Epithelial cell of umbilical artery (primary cell): ENCODE measurements at places on chromosomes 2 and 18. TPM values are rescaled to one million over a fixed set of nuclear protein-coding genes. Genes with fewer than 3 reads are reported as not detected.

The EN1 gene
- total RNA-seq = not detected in 2 replicates

The SPP2 gene
- total RNA-seq = not detected in 2 replicates

The IL36G gene
- not detected in 2 replicates for total RNA-seq

The GMPPA gene
- total RNA-seq = 39.3 and 46.4 TPM in 2 replicates

The FBXO15 gene
- 0.15 TPM in 1 of 2 replicates, not detected in the other for total RNA-seq

The FHOD3 gene
- total RNA-seq = 0.32 and 0.61 TPM in 2 replicates

The DSC1 gene
- total RNA-seq = not detected in 2 replicates

The ANKRD62 gene
- not detected in 2 replicates for total RNA-seq

The GNLY gene
- total RNA-seq = not detected in 2 replicates

The ICOS gene
- not detected in 2 replicates for total RNA-seq

The BOLL gene
- not detected in 2 replicates for total RNA-seq

The OBSL1 gene
- 13.0 and 13.2 TPM in 2 replicates for total RNA-seq

The GRB14 gene
- total RNA-seq = 4.5 and 11.9 TPM in 2 replicates

The ASTL gene
- total RNA-seq = not detected in 2 replicates

The REG3G gene
- total RNA-seq = not detected in 2 replicates
